ENCODE measurements at places on chromosomes 6 and 20.

DNA sequence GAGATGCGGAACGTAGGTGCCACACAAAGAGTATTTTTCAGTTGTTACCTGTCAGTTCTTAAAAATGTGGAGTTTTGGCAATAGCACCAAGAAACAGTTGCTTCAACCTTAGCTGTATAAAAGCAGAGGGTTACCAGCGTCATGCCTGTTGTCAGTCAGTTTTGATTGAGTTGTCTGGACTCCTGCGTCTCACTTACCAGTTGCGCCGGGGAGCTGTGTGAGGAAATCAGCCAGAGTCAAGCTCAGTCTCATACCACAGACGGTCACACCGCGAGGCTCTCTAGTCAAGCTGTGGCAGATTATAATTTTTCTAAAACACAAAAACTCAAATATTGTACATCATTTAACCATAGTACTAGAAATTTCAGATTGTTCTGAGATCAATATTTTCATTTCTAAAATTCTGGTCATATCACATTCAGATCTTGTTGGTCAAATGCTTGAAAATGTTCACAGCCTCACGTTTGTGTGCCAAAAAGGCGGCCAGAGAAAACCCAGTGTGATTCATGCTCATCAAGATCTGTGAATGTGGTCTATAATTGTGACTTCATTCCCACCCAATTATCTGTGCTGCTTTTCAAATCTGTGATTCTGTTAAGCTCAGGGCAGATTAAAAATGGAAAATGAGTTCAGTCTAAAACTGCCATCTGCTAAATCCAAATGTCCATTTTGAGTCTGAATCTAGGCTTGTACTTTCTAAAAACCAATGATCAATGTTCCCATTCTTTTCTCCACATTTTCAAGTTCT lies 37.5 kb downstream of the SASH1 start:
- DNase-seq, result no peak

GRCh38 chr20:62129731-62130531 lies 7.7 kb downstream of the LSM14B start:
- DNase-seq, result no peak

GRCh38 chr6:170199716-170200115 lies 91.2 kb downstream of the DLL1 start:
- DNase-seq, result no peak

DNA sequence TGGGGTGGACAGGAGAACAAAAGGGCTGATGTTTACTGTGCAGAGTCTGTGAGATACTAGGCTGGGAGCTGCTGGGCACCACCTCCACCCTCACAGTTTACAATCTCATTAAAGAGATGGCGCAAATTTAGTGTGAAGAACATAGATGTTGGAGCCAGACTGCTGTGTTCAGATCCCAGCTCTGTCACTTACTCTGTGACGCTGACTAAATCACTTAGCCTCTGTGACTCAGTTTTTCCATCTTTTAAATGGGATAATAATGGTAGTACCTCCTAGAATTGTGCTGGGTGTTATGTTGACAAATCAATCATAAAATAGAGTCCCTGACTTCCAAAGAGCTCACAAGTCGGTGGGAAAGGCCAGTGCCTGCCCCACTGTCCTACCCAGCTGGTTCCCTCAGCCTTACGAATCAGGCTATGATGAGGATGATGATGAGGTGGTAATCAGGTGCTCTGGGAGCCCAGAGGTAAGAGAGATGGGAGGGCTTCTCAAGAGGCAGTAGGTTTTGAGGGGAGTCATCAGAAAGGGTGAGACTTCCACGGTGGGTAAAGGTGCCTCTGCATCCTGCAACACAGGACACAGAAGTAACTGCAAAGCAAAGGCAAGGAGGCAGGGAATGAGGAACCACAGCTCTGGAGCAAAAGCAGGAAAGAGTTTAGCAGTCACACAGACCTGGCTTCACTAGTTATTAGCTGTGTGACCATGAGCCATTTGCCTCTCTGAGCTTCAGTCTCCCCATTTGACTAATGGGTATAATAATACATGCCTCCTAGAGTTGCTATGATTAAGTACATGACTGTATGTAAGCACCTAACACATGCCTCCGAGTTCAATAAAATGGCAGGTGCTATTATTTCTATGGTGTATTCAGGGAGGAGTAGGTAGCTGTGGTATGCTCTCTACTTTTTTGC lies 8.9 kb downstream of the FYN start:
- no peak for DNase-seq

DNA sequence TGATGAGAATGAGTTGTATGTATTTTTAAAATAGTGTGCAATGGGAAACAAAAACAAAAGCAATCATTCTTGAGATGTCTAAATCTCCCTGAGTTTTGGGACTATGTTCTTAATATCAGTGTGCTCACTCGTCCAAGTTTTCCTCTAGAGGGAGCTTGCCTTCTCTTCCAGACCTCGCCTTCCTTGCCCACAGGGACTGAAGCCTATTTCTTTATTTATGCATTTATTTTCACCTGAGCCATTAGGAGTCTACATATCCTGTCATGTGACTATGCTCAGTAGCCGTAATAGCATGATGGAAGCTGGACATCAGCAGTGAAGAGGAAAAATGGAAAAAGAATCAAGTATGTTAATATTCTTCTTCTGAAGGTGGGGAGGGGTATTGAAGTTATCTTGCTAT lies 131.2 kb downstream of the SH3BGRL2 start:
- no peak for DNase-seq

- DNase-seq, result no peak
Measured at GRCh38 chr20:19964289-19965265, 52.6 kb upstream of the NAA20 start.

DNA sequence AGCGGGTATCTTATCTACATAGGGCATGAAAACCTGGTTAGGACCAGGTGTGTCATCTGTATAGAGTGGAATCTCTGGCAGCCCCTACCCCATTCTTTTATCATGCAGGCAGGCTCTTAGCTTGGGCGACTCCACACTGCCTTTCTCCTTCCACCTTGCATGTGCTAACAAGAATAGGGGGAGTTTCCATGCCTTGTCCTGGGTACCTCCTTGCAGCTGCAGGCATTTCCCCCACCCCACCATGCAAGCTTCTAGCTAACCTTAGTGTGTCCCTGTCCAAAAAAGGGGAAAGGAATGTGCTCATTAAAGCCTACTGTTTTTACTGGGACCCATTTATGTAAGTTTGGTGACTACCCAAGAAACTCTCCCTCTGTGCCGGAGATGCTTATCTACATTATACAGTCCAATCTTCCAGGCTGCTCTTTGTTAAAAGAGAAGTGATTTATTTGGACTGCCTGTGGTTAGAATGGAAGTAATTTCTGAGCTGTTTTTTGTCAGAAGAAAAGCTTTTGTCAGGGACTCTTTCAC lies 10.5 kb upstream of the CEP43 start:
- DNase-seq, result no peak

GRCh38 chr6:8361259-8361658 lies 74.1 kb downstream of the SLC35B3 start:
- DNase-seq, result no peak

DNA sequence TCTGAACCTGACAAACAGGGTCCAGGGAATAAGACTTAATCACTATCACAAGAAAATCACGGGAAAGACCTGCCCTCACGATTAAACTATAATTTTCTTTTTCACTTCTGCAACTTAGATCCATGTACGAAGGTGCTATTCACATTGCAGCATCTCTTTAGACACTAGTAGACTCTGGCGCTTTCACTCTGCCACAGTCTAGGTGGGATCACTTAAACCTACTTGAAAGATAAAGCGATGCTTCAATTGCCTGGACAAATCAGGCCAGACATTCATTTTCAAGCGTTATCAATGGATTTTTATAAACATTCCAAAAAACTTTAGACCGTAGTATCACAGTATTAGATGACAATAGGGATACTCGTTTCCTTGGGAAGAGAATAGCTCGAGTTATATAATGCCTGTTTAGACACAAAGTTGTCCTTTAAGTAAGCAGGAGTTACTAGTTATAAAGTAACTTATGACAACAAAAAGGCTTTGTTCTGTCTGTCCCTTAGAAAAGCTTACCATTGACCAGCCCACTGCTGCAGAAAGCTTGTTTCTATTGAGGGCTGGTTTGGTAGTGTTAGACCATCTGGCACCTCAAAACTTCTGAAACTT lies 367.3 kb downstream of the UTRN start:
- no peak for DNase-seq

DNA sequence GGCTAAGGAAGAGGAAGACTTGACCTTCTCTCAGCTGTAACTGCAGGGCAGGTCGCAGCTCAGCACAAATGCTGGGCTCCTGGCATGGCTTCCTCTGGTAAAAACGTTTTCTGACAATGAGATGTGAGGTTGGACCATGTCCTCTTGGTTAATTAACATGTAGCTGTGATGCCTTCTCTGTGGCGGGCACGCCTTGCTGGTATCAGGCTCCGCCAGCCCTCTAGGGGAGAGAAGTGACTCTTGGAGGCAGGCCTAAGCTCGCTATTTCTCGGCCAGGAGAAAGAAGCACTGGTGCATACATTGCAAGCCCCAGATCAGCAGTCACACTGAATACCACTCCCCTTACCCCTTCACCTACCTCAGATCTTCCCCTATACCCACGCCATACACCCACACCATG lies 65.0 kb downstream of the QRSL1 start:
- DNase-seq, result no peak

DNA sequence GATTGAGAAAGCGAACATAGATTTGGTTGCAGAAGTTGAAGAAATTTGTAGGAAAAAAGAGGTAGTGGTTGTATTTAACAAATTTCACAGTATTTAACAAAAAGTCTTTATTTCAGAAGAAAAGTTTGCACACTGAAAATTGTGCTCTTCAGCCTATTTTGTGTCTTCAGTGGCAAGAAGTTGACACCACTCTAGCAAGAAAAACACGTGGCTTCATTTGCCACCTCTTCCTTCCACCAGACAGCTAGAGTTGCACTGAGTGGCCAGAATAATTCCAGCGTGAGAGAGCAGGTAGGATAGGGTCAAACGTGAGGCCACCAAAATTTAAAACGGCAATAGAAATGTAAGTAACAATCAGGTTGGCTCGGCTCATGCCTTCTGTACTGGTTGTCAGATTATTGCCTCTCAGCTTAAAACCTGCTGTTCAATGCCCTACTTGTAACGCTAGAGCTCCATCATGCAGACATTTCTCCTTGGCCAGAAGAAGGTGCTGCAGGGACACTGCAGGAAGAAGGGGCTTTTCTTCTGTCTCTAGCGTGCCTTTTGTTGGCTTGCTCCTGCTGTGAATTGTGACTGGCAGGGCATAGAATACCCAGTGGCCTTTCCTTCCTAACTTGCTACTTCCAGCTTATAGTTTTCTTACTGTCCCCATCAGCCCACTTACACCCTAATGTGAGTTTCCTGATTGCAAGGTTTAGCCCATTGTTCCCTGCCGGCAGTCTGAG lies 12.1 kb downstream of the TRAPPC3L start:
- no peak for DNase-seq
